ENCODE measurements at places on chromosomes 5 and 9. TPM values are rescaled to one million over a fixed set of nuclear protein-coding genes. Genes with fewer than 3 reads are reported as not detected.

GRCh38 chr9:107131108-107131799 lies 151.8 kb upstream of the RAD23B start:
- H3K36me3 ChIP-seq = no peaks in the 10 kb centered on the region
- H3K4me1 ChIP-seq = peaks cover 10% of the 10 kb centered on the region
- no peak overlapping the region for H3K4me3 ChIP-seq
- H3K27ac ChIP-seq = peak overlapping the region; percentile 89
- no peaks in the 10 kb centered on the region for H3K27me3 ChIP-seq

Gene WDR38
- not detected for total RNA-seq

DNA sequence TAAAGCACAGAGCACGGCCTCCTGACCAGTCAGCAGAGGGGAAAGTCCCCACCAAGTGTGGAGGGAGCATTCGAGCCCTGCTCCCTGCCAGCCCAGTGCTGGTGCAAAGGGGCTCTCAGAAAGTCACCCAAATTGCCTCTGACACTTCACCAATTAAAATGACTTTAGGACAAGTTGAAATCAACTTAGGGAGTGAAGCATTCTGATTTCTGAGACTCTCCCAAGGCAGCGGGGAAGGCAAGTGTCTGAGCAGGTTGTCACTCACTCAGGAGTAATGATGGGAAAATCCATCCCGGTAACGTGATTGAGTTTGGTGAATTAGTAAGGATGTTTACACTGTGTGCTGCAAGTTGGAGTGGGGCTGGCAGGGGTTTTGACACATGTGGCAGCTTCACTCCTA lies 73.7 kb downstream of the PCDH1 start:
- no peak overlapping the region for H3K4me3 ChIP-seq
- H3K4me1 ChIP-seq = peaks cover 10% of the 10 kb centered on the region
- no peak for DNase-seq
- H3K27ac ChIP-seq = no peak overlapping the region
- no peaks in the 10 kb centered on the region for H3K36me3 ChIP-seq

- H3K4me3 ChIP-seq = no peak overlapping the region
- no peak overlapping the region for H3K27ac ChIP-seq
- no peaks in the 10 kb centered on the region for H3K36me3 ChIP-seq
- peaks cover 19% of the 10 kb centered on the region for H3K27me3 ChIP-seq
These were observed 6.8 kb downstream of the KIF12 start for GRCh38 chr9:114092336-114092735.

DNA sequence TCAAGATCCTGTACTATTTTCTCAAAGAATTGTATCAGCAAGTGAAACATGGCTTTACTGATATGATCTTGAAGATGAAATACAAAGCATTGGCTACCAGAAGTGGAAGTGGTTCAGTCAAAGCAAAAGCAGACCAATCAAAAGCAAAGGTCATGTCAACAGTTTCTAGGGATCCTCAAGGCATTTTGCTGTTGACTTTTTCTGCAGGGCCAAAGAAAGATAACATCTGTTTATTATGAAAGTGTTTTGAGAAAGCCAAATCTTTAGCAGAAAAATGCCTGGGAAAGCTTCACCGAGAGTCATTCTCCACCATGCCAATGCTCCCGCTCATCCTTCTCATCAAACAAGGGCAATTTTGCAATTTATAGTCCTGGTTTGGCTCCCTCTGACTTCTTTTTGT lies 90.3 kb upstream of the ACO1 start:
- no peak overlapping the region for H3K27ac ChIP-seq
- no peaks in the 10 kb centered on the region for H3K36me3 ChIP-seq
- no peak overlapping the region for H3K4me3 ChIP-seq
- no peaks in the 10 kb centered on the region for H3K4me1 ChIP-seq
- no peak for DNase-seq

Gene ACTBL2
- not detected for total RNA-seq

DNA sequence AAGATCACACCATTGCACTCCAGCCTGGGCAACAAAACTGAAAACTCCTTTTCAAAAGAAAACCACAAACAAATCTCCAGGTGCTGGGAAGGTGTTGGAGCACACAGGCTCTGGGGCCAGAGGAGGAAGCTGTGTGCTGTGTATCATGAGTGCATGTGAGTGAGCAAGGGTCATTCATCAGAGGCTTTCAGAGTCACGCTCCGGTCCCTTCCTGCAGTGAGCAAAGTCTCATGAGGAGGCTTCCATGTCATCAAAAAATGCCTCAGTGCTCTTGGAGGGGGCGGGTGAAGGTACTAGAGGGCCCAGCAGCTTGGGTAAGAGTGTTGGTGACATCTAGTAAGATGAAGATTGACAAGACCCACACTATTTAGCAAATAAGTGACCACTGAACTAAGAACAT lies 48.3 kb upstream of the TESK1 start:
- H3K4me3 ChIP-seq = no peak overlapping the region
- H3K36me3 ChIP-seq = peaks cover 35% of the 10 kb centered on the region
- no peak for DNase-seq
- no peak overlapping the region for H3K27ac ChIP-seq

DNA sequence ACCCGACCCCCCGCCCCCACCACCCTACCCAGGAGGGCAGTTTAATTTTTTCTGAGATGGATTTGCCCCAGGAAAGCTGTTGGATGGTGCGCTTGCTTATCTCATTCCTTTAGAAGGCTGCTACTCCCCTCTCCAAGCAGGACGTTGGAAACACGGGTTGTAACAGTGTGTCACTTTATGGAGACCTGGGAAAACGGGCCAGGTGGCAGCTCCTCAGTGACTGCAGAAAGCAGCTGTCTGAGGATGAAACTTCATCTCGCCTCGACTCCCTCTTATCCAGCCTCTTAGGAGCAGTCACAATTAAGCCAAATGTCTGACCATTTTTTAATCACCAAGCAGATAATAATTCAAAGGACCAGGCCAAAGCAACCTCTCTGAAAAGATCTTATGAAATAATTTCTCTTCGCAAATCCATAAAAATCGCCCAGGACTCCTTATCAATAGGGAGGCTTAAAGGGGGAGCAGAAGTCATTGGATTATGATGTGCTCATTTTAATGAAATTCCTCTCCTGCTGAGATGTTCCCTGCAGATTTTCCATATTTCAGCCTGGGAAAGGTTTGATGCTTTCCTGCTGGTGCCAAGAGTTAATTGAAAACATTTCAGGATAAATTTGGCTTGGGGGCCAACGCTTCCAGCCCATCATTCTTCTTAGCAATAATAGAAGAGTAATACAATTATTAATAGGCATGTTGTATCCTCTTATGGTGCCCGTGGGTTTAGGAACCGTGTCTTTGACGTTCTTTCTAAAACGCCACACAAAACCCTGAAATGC lies 26.0 kb downstream of the GAS1 start:
- no peaks in the 10 kb centered on the region for H3K36me3 ChIP-seq
- H3K4me1 ChIP-seq = no peaks in the 10 kb centered on the region
- H3K27ac ChIP-seq = peak overlapping the region; percentile 47
- no peak for DNase-seq
- H3K27me3 ChIP-seq = no peaks in the 10 kb centered on the region

Gene C9
- not detected for total RNA-seq

DNA sequence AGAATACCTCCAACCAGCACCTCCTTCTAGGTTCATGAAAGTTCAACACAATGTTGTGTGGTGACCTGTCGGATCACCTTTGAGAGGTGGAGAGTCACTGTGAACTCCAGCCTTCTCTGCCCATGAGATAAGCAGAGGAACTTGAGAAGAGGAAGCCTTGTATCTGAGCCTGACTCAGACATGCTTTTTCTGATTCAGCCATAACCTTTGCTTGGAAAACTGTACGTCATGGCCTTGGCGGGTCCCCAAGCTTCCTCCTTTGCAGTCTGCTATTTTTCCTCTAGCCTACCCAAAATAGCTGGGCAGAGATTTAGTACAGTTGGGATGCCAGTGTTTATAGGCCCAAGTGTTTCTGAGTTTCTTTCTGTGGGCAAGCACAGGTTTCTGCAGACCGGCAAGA lies 274.7 kb downstream of the CETN3 start:
- H3K4me1 ChIP-seq = peaks cover 2% of the 10 kb centered on the region
- no peak overlapping the region for H3K27ac ChIP-seq
- no peaks in the 10 kb centered on the region for H3K27me3 ChIP-seq
- no peak overlapping the region for H3K4me3 ChIP-seq
- DNase-seq = no peak

DNA sequence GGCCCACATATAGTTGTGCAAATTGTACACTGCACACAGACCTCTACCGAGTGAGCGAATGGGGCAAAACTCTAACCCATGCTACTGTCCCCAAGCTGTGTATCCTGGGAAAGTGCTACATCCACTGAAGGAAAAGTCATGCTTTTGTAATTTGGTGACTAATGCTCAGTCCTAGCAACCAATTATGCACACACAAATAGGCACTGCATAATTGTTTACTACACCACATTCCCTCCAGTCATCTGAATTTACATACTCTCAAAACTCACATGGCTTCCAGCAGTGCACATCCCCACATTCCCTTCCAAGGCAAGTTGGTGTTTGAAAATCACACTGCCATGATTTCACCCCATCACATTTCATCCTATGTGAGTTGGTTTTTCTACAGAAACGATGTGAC lies 125.9 kb upstream of the OSMR start:
- no peak overlapping the region for H3K4me3 ChIP-seq
- no peaks in the 10 kb centered on the region for H3K36me3 ChIP-seq
- peaks cover 10% of the 10 kb centered on the region for H3K4me1 ChIP-seq
- no peak overlapping the region for H3K27ac ChIP-seq
- H3K27me3 ChIP-seq = no peaks in the 10 kb centered on the region
- no peak for DNase-seq

Gene IFNK
- not detected for total RNA-seq

GRCh38 chr9:135958485-135958884 lies 2.7 kb downstream of the UBAC1 start:
- H3K27ac ChIP-seq = no peak overlapping the region
- peaks cover 4% of the 10 kb centered on the region for H3K27me3 ChIP-seq
- no peak overlapping the region for H3K4me3 ChIP-seq
- peaks cover 5% of the 10 kb centered on the region for H3K4me1 ChIP-seq
- peaks cover 8% of the 10 kb centered on the region for H3K36me3 ChIP-seq

Gene ANKRD55
- not detected for total RNA-seq

Gene ENG
- total RNA-seq = 4.0 TPM

- H3K36me3 ChIP-seq = no peaks in the 10 kb centered on the region
- peak; percentile 74 for DNase-seq
- no peak overlapping the region for H3K27ac ChIP-seq
- H3K4me1 ChIP-seq = no peaks in the 10 kb centered on the region
These were observed 509 bp downstream of the LVRN start for GRCh38 chr5:115962565-115963402.

All from endodermal cell (in vitro differentiated cells).